Activated CD8-positive, alpha-beta memory T cell treated with anti-CD3 and anti-CD28 coated beads, Interleukin-2, amount 50 U/mL, for 48 hours (primary cell): ENCODE measurements at places on chromosomes 11 and 22.

DNA sequence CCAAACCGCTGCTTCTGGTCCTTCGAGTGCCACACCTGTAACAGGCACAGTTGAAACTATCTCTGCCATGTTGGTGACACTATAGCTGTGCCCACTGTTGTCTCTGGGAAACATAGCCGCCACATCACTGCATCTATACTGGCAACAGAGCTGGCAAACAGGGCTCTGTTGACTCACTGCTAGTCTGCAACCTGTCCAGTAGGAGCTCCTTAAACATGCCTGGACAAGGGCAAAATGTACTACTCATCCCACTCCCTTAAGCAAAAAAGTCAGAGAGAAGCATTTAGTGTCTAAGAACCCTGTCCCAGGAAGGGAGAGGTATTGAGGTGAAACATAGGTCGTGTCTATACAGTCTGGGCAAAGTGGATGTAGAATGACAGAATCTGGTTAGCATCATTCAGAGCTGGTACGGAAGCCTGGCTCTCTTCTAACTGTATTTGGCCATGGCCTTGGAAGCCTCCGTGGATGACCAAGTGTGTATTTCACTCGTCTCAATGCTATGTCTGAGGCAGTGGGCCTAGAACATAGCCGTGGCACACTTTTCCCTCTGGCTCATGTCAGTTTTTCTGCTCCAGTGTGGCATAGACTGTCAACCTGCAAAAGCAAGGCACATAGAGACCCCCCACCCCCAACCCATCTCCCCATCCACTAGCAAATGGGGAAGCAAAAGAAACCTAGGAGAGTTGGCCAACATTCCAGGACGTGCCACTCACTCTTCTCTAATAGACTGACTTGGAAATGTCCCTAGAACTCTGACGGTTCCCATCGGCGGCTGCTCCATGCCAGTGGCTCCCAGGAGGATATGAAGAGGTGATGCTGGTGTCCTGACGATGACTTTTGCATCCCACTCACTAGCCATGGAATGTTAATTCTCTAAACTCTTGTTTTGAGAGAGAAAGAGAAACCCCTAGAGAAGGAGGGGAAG lies 21.4 kb upstream of the PISD start:
- no peak for DNase-seq

GRCh38 chr11:11884774-11885481 lies 43.2 kb downstream of the USP47 start:
- no peak for DNase-seq

DNA sequence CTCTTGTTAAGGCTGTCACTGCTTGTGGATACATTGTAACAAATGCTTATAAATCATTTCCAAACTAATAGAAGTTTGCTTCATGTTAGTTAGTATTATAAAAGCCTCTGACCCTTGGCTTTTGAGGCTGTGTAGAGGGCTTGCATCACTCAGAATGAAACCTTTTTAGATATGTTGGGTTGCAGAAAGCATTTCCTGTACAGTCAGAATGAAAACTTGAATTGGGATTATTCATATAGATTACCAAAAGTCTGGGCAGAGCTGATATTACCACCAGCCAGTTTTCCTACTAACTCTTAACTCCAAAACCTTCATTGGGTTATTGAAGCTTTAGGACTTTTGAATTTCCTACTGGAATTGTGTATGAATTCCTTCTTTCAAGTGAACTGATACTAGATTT lies 12.0 kb downstream of the KMT2A start:
- DNase-seq: no peak

GRCh38 chr11:10323793-10324170 lies 18.9 kb downstream of the ADM start:
- DNase-seq: no peak

- no peak for DNase-seq
These were observed 7.3 kb upstream of the AHNAK start for GRCh38 chr11:62553839-62554361.

- DNase-seq: no peak
These were observed 3.1 kb downstream of the MOB2 start for GRCh38 chr11:1483445-1483961.

DNA sequence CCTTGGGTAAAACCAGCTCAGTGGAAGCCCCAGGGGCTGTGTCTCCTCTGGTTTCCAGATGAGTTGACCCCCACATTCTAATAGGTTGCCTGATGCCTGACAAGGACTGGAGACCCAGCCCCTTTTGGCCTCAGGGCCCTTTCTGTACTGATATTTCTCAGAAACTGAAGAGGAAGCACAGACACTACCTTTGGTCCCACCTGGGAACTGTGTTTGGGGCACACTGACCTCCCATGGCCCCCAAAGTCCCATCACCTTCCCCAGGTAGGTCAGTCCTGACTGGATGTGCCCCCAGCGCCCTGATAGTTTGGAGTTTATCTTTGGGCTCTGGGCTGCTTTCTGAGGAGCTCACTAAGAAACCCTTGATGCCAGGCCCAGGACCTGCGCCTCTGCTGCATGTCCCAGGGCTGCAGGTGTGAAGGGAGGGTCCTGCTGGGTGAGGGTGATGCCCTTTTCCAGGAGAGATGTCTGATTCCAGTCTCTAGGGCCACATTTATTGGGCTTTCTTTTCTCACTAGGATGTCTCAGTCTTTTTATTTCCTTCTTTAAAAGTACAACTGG lies 106.7 kb downstream of the GGTLC2 start:
- DNase-seq: peak; percentile 36

DNA sequence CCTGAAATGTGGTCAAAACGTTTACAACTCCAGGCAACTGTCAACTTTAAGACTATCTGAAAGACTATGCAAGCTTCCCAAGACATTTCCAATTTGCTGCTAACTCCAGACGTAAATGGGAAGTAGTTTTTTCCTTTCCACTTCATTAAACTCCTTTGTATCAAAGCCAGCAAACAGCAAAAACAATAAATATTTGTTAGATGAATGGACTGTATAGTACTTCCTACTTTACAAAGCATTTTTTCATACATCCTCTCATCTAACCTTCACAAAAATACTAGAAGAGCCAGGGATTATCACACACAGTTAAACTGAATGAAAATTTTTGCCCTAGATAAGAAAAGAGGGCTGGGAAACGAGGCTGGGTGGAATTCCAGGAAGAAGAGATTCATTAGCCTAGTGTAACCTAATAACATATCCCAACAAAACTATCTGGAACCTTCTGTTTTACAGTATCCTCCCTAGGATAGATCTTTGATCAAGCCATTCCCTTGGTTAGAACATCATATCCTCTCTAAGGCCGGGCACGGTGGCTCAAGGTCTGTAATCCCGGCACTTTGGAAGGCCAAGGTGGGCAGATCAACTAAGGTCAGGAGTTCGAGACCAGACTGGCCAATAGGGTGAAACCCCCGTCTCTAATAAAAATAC lies 10.4 kb downstream of the NUP98 start:
- no peak for DNase-seq

GRCh38 chr11:134380785-134381184 lies 31.3 kb downstream of the B3GAT1 start:
- DNase-seq: no peak

DNA sequence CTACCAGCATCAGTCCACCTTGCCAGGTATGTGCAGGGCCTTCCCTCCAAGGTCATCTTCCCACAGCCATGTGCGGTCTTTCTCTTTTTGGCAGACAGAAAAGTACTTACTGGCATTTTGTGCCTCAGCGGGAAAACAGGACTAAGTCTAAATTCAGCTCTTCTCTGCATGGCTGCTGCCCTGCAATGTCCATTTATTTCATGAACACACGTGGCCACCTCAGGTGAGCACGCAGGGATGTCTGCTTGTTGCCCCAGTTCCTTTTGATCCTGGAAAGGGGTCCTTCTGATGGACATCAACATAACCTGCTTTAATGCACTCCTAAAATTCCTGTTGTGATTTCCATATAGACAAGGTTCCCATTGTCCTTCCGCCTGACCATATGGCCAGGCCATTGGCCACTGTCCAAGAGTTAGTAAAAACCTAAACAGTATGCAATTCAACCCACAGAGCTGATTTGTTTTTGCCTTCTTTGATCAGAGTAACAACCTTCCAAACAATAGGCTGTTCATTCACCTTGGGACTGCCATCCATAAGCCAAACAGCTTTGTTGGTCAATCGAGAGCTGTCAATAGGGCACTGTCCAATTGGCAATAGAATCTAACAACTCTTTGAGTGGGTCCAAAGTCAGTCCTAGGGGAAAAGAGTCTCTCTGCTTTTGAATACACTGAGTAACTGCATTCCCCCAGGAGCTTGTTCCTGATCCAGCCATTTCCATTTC lies 5.9 kb downstream of the TREH start:
- no peak for DNase-seq

GRCh38 chr11:2844116-2844842 lies 41.3 kb downstream of the CDKN1C start:
- no peak for DNase-seq

DNA sequence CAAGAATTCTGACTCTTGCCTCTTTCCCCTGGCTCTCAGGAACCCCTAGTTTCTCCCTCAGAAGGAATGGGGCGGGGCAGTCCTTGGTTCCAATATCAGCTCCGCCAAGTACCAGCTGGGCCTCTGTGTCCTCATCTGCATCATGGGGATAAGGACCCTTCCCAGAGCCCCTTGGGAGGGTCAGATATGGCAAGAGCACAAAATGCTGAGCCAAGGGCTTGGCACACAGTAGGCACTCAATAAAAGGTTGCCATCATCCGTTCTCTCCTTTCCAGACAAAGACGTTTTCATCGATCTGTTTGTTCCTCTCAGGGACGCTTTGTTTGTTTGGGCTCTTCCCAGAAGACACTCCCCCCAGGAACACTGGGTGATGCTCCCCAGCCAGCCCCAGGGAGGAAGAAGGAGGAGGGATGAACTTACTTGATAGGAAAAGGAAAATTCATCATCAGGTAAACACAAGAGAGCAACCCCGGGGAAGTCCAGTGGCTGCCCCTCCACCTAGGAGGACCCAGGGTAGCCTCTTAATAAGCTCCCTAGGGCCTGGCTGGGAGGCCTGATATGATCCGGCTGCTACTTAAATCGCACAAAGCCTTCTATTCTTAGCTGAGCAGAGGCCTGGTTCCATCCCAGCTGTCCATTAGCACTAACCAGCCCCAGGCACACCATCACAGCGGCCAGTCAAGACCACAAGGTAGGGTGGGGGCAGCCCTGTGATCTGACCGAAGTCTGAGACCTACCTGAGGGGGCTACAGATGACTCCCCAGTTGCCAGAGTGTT lies 19.6 kb downstream of the GDPD5 start:
- no peak for DNase-seq

GRCh38 chr22:37624017-37624365 lies 15.4 kb downstream of the GGA1 start:
- DNase-seq: no peak

GRCh38 chr11:93196816-93197379 lies 893 bp downstream of the SLC36A4 start:
- DNase-seq: no peak

GRCh38 chr11:109480251-109480650 lies 58.3 kb downstream of the C11orf87 start:
- no peak for DNase-seq

- peak; percentile 86 for DNase-seq
These were observed 2.7 kb downstream of the NEAT1 start for GRCh38 chr11:65425105-65425970.
